ENCODE measurements at places on chromosomes 4 and X.
A peak's percentile ranks its signal among the peaks of the same experiment; 100 is the strongest.

- peak; percentile 99 for DNase-seq
Observed at GRCh38 chr4:38387348-38387747, 276.7 kb upstream of the KLF3 start.

DNA sequence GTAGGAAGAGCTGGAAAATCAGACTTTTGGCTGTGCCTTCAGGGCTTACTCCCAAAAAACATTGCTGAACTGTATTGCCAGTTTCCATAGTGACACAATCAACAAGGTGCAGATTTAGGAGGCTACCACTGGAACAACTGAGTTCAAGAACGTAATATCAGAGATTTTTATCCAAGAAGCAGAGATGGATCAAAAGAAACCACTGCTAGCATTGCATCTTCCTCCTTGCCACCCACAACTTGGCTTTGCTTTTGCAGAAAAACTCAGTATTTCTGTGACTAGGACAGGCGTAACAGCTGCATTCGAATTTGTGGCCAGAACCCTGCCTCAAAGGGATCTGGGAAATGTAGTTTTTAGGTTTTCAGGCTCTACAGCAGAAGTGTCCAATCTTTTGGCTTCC is 27.8 kb upstream of the WDFY3 start:
- DNase-seq, result peak; percentile 6

DNA sequence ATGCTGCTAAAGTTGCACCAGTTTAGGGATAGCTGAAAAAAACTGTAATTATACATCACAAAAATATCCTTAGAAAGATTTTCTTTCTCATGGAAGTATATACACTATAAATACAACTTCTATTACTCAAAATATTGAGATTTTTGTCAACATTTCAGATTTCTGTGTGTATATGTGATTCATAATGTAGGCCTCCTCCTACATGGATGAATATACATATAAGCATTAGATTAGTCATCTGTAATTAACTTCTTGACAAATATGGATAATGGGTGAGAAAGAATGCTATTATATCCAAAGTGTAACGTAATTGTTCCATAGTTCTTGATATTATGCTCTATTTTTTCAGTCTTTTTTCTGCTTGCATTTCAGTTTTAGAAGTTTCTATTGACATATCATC is 124.9 kb downstream of the CBLL2 start:
- DNase-seq, result no peak

- no peak for DNase-seq
Observed at GRCh38 chr4:52372747-52373146, 286.4 kb downstream of the USP46 start.

GRCh38 chrX:57044245-57044644 is 48.9 kb upstream of the SPIN3 start:
- DNase-seq, result no peak

GRCh38 chr4:33739884-33740632 is 2504.3 kb downstream of the ARAP2 start:
- DNase-seq, result no peak
